ENCODE measurements at places on chromosomes 12 and 14. TPM values are rescaled to one million over a fixed set of nuclear protein-coding genes. Genes with fewer than 3 reads are reported as not detected.

DNA sequence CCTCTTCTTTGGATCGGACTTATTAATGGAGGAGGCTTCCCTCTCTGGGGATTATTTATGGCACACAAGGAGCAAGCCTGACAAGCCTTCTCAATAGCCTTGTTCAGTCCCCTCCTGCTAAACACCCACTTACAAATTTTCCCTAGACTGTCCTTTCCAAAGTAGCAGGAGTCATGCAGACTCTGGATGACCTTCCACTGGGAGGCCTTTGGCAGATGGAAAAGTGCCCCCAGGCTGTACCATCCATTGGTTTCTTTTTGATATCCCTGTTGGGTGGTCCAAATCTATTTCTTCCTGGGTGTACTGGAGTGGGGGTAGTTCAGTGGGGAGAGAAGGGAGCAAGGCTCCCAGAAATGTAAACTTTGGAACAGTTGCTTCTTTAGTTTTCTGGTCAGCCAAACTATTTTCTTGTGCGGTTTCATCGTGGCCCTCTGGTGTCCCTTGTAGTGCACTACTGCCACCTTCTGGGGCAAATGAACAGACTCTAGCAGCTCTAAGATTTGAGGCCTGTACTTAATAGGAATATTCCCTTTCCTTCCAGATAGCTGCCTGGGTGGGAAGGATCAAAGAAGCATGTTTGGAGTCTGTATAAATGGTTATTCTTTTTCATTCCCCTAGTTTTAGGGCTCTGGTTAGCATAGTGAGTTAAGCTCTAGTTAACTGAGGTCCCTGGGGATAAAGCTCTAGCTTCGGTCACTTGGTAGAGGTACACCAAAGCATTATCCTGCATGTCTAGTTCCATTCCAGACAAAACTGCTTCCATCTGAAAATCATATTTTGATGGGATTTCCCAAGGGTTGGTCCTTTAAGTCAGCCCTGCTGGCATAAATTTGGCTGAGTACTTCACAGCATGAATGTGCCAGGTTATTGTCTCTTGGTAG lies 409.5 kb downstream of the SLC6A15 start:
- DNase-seq, result no peak

- DNase-seq, result no peak
Measured at GRCh38 chr12:3931776-3932175, 58.6 kb upstream of the PARP11 start.

DNA sequence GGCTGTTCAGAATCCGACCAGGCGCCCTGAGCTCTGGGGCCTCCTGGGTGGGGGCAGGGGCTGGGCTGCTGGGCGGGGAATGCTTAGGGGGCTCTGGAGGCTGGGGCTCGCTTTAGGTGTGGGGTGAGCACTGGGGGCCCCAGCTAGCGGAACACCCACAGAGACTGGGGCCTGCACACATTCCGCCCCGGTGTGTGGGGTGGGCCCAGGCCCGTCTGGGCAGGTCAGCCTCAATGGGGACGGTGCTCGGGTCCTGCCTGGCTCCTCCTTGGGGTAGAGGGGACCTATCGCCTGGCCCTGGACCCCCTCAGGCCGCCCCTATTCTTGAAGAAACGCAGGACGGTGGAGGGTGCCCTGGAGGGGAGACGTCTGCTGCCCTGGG lies 364.8 kb downstream of the TMEM121 start:
- no peak for DNase-seq

DNA sequence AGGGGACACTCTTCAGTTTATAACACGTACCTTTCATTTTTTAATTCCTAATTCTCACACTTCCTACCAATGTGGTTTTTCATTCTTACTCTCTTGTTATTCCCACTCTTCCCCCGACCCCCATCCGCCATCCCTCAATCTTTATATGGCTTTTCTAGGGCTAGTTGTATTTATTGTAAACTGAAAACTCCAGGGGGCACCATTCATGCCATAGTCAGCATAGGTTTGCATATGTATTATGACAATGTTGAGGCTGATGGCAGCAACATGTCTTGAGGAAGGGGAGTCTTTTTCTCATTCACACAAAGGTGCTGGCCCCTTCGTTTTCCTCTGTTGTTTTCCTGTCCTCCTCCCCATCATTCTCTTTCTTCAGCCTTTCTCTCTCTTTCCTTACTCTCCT lies 27.7 kb upstream of the LTA4H start:
- no peak for DNase-seq

DNA sequence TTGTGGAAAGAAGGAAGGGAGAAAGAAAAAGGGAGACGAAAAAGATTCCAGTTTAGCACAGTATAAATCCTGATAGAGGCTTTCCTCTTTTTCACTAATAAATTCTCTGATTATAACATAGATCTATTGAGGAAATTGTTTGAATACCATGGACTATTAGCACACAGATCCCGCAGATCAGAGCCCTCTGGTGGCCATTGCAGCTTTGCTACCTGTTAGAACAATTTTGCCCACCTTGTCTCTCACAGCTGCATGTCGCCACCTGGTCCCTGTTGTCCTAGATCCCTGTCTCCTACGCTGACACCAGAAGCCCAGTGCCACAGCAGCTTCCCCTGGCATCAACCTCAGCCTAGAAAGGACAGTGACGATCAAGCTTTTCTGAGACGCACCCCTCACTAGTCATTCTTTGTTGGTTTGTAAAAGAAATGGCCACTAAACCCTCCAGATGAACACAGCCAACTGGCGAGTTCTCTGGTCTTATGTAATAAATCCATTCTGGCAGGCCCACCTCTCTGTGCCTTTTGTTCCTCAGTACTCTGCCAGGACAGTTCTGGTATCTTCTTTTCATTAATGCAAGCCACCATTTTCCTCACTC lies 9.9 kb downstream of the GPHB5 start:
- no peak for DNase-seq

GRCh38 chr12:72740064-72740463 lies 467.9 kb downstream of the TRHDE start:
- no peak for DNase-seq

- DNase-seq, result no peak
Measured at GRCh38 chr12:55684761-55685370, 22.8 kb downstream of the ITGA7 start.

- no peak for DNase-seq
Measured at GRCh38 chr14:99930420-99931274, 134.6 kb upstream of the EVL start.

DNA sequence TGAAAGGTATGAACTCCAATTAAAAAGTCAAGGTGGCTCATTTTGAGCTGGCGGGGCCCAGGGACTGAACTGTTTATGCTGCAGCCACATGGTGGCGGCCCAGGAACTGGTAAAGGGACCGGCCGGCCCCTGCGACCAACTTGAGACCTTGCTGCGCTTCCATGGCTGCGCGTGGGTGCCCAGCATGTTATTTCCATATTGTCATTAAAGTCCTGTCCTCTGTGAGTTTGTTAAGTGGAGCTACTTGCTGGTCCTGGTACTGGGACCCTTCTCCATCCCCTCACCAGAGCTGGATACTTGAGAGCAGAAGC lies 62.3 kb downstream of the BEGAIN start:
- peak; percentile 22 for DNase-seq

BCL11B gene
- 0.75 TPM for total RNA-seq

KRT83 gene
- total RNA-seq, result not detected

CLEC2A gene
- total RNA-seq, result not detected

COQ5 gene
- 20.9 TPM for total RNA-seq

Measured in omental fat pad (tissue), 4 donors.